ENCODE measurements at places on chromosomes 3 and 15. TPM values are rescaled to one million over a fixed set of nuclear protein-coding genes. Genes with fewer than 3 reads are reported as not detected.

DNA sequence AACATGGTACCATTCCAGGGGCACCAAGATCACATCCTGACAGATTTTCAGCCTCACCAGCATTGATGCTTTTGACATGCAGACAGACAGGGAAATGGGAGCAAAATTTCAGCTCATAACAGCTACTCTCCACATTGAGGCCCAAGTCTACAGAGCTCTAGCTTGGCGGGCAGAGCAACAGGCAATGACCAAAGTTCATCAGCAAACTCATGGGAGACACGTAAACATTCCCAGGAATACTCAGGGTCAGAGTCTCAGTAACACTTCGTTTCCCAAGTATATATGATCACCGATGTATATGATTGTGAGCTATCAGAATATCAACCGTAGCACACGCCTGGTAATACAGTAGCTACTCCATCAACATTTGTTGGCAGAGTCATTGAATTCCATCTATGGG is 59.2 kb upstream of the SLC24A5 start:
- DNase-seq: peak; percentile 40

DNA sequence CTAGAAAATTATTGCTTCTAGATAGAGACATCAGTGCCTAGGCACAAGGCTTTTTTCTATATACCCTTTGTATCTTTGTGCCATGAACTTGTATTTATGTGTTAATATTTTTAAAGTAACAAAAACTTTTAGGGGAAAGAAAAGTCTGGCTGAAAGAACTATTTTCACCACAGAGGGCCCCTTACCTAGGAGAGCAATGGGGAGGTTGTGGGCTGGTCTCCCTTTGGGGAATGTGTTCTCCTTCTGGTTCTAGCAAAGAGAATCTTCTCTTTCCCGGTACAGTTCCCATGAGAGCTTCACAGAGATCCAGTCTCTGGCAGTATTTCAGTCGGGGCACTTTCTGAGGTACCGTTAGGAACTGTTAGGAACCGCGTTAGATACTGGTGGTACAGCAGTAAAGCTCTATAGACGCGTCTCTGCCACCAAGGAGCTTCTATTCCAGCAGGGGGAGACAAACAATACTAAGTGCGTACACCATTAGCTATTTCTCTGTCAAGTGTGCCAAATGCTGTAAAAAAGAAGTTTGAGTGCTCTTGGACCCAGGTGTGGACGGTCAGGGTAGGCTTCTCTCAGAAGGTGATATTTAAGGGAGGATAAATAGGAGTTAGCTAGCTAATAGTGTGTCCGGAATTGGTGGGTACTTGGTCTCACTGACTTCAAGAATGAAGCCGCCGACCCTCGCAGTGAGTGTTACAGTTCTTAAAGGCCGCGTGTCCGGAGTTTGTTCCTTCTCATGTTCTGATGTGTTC is 4.6 kb upstream of the EPB42 start:
- DNase-seq: peak; percentile 58

DNA sequence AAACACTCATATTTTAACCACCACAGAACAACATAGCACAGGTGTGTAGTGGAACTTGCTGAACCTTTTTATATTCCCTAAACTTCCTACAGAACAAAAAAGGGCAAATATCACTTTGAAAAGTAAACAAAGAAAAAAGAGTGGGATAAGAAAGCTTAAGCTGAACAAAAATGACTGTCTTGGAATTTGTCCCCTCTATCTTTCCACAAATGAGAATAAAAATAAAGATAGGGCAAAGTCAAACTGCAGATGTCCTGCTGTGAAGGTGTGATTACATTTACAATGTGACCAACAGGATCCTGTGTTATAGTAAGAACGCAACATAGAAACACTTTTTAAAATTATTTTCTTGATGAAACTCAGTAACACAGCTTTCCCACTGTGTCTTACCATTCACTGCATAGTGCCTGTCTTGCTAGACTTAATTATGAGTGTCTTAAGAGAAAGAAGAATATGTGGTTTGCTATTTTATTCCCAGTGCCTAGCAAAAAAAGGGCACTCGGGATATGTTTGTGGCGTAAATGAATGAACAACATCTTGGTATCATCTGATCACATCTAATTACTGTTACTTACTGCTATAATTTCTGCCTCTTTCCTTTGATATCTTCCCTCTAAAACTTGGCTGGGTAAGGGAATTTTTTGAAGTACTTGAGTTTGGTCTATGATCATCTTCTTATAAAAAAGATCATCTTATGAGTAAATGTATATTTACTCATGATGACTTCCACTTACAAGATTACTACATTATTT is 67.5 kb downstream of the DENND4A start:
- peak; percentile 58 for DNase-seq

DNA sequence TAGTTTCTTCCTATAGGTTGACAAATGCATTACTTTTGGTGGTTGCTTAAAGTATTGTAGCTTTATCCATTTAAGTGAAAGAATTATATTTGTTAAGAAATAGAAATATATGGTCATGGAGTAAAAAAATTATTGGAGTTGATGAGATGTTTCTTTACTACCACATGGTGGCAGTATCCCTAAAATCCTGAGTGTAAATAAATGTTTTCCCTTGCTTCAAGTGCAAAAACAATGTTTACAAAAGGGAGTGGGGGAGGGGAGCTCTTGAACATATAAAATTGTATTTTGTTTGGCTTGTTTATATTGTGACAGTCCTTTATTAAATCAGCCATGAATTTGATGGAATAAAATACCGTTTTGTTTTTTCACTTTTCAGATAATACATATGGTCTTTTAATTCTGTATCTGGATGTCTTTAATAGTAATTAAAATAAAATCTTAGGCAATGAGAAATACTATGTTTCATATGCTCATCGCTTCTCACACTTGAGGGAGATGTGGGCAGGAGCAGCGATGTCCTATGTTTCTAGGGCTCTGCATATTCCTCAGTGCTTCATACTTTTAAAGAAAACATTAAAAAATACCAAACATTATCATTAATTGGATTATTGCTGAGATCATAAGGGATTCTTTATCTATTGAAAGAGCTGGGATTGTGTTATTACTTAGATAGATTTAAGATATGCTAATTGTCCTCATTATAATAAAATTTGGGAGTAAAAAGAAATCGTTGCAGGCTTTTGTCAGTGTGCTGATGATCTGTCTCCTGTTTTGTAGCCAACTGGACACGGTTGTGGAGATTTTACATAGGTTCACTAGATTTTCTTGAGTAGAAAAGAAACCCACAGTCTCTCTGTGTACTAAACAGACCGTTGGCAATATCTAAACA is 349.7 kb downstream of the TUSC7 start:
- DNase-seq: peak; percentile 25

- DNase-seq: no peak
Measured at GRCh38 chr3:175383371-175383770, 524.2 kb downstream of the NAALADL2 start.

DNA sequence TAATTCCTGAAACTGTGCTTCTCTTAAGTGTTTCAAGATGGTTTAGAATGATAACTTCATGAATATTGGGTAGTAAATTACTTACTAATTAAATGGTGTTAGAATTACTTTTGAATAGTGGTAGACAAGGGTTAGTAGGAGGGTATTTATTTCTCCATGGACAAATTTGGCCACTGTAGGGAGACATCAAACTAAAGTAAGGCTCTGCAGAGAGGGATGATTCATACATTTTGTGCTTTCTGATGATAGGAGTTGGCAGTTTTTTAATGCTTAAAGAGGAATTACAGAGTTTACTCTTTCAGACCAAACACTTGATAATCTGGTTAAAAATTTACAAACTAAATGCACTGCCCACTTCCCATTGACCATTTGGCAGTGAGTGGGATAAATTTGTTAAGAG is 127.6 kb downstream of the NAALADL2 start:
- no peak for DNase-seq

IL17RE gene
- 45.6 TPM for polyA plus RNA-seq

DNA sequence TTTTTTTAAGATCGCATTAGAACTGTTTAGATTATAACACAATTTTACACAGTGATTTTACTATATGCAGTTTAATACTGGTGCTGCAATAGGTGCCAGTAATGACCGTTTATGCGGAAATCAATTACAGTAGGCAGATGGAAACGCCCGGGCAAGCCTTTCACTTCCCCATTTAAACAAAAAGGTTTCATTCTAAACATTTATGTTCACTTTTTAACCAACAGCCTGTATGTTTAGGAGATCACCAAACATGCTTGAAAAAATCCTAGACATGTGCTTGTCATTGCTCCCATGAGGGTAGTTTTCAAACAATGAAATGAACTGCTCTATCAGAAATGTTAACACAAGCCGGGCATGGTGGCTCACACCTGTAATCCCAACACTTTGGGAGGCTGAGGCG is 2.7 kb downstream of the BNIP2 start:
- no peak for DNase-seq

MAGEL2 gene
- polyA plus RNA-seq: not detected

DNA sequence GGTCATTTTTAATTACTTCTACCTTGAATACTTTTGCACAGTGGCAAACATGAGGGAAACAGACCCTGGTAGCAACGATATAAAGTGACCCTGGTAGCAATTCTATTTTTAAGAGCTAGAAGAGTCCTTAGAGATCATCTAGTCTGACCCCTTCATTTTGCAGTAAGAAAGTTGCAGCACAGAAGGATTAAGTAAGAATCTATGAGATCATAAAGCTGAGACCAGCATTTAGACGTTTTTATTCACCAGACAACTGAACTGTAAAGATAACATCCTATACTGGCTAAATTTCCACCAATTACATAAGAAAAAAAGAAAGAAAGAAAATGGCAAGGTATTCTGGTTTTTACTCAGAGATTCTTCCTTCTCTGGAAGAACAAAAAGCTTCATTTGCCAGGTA is 49.9 kb downstream of the LRRFIP2 start:
- no peak for DNase-seq

GRAMD2A gene
- 7.0 TPM for polyA plus RNA-seq

- DNase-seq: no peak
Measured at GRCh38 chr3:188506446-188506845, 352.5 kb downstream of the LPP start.

DNA sequence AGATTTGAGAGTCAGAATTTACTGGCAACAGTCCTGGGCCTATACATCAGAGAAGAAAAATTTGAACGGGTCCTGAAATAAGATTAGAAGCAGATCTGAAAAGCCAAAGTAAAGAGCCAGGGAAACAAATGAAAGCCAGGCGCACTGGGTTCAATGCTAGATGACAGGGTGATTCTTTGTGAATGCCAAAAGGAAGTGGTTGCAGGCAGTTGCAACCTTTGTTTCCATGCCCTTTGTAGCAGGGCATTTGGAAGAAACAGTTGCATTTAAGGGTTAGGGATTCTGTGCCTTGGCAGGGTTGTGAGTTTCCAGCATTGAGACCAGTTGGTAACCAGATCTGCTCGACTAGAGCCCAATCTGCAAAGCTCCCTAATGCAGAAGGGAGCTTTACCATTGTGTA is 36.4 kb upstream of the MTHFS start:
- no peak for DNase-seq

DNA sequence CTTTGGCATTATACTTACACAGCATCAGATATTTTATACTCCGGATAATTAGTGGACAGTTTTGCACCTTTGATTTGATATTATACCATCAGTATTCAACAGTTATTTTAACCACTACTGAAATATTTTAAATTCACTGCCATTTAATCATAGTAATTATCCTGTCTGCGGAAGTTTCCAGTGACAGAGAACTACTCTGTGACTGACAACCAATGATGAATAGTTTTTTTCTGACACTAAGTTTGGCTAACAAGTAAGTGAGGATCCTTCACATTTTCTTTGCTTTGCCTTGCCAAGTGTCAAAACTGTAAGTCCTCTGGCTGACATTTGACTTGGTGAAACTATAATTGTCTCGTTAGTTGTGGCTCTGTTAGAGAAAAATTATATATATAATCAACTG is 30.5 kb upstream of the GOLGA8B start:
- no peak for DNase-seq

CYP8B1 gene
- 0.25 TPM for polyA plus RNA-seq

- no peak for DNase-seq
Measured at GRCh38 chr3:159252274-159252673, 450.4 kb downstream of the MFSD1 start.

DNA sequence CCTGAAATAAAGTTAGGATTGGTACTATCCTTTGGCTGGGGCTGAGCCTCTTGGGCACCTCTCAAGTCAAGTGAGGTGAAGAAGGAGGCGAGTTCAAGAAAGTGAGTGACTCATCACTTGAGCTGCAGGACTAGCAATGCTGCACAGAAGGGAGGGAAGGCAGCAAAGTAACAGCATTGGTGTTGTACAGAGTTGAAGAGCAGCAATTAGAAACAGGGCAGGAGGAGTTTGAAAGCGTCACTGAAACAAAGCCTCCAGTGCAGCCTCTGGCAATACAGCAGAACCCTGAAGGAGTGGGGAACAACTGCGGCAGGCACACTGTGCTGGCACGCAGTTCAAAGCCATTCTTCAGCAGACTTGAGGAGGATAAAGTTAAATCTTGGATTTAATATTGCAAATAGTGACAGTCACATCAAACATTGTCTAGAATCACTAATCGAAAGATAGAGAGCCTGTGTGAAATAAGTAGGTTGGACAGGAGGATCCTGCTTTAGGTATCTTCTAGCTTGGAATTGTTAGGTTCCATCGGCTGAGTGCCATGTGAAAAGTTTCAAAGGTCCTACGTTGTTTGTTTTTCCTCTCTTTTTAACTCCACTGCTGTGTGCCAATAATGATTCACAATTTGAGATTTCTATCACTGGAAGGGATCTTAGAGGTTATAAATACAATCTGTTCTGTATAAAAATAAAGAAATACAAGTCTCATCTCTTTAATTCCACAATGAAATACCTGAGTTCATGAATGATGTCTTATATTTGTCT is 479.8 kb downstream of the NAALADL2 start:
- DNase-seq: peak; percentile 6

HESX1 gene
- 1.4 TPM for polyA plus RNA-seq

DNA sequence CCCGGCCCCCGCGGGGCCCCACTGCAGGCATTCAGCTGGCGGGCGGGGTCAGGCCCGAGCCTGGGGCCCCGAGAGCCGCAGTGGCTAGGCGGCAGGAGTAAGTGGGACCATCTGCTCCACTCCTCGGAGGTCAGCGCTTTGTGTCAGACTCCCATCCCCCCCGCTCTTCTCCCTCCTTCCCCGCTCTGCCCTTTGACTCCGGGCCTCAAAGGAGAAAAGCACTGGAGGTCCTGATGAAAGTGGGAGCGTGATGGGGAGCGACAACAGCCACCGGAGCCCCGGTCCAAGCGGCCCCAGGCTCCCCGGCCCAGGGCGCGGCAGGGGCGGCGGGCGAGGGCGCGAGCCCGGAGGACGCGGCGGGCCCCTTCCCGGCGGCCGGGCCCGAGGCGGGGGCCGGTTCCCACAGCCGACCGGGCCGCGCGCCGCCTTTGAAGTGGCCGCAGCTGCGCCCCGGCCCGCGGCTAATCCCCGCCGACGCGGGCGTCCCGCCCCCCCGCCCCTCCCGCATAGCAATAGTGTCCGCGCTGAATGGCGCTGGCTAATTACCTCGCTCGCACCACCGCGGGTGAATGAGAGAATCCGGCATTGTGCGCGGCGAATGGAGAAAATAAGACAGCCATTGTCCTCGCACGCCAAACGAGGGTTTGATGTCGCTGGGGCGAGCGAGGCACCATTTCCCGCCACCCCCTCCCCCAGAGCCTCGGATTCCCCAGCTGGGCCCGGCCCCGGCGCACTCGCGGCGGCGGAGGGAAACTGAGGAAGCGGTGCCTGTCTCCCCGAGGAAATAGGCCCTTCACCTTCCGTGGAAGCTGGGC is 22.4 kb downstream of the IGDCC3 start:
- DNase-seq: no peak

Measured in small intestine (tissue), 16 donors.